ENCODE measurements at places on chromosomes 13 and 19.

DNA sequence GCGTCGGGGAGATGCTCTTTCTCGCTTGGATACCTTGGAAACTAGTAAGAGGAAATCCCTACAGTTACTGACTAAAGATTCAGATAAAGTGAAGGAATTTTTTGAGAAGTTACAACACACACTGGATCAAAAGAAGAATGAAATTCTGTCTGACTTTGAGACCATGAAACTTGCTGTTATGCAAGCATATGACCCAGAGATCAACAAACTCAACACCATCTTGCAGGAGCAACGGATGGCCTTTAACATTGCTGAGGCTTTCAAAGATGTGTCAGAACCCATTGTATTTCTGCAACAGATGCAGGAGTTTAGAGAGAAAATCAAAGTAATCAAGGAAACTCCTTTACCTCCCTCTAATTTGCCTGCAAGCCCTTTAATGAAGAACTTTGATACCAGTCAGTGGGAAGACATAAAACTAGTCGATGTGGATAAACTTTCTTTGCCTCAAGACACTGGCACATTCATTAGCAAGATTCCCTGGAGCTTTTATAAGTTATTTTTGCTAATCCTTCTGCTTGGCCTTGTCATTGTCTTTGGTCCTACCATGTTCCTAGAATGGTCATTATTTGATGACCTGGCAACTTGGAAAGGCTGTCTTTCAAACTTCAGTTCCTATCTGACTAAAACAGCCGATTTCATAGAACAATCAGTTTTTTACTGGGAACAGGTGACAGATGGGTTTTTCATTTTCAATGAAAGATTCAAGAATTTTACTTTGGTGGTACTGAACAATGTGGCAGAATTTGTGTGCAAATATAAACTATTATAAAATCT lies 2.7 kb upstream of the KCNRG start:
- H3K4me3 ChIP-seq = no peak overlapping the region
- H3K27me3 ChIP-seq = no peaks in the 10 kb centered on the region
- H3K4me1 ChIP-seq = peaks cover 39% of the 10 kb centered on the region

DNA sequence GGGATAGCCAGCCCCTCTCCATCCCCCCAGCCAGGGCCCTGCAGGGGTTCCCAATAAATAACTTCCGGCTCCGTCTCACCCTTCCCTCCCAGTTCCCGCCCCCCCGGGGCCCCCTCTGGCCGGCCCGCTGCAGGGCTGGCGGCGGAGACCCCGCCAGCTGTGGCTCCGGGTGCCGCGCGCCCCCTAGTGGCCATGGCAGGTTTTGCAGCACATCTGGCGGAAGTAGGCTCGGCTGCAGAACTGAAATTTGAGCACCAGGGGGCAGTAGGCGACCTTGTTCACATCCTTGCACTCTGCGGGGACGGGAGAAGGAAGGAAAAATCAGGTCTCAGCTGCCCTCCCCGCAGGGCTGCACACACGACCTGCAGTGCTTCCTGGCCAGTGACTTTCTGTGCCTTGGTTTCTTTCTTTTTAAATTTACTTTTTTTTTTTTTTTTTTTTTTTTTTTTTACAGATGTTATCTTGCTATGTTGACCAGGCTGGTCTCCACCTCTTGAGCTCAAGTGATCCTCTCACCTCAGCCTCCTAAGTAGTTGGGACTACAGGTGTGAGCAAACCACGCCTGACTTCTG lies 3.6 kb upstream of the MYO1F start:
- H3K4me1 ChIP-seq = peaks cover 20% of the 10 kb centered on the region
- peak; percentile 88 for DNase-seq
- H3K27me3 ChIP-seq = peaks cover 6% of the 10 kb centered on the region

DNA sequence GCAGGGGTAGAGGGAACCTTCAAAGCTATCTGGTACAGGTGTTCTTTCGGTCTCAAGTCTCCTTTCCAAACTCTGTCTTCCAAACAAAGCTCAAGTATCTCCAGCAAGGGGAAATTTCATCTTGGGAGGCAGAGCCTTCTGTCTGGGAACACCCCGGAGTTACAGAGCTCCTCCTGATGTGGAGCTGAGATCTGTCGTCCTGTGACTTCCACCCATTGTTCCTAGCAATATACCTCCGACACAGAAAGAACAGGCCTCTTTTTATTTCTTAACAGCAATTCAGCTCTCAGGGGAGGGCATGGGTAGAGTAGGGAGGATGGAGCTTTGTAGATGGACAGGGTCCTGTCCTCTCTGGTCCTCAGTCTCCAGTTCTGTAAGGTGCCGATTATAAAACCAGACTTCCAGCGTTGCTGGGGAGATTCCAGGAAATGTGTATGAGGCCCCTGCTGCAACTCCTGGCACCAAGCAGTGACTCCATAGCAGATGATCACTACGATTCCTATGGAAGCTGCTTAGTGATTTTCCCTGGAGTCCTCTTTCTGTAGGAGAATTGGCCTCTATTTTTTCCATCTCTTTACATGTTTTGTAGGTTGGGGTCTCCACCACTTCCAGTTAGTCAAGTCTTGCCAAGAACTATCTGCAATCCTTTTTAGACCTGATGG lies 56.0 kb upstream of the ARGLU1 start:
- DNase-seq = no peak
- H3K4me1 ChIP-seq = peaks cover 12% of the 10 kb centered on the region
- no peak overlapping the region for H3K27ac ChIP-seq
- H3K36me3 ChIP-seq = no peaks in the 10 kb centered on the region
- no peak overlapping the region for H3K4me3 ChIP-seq

GRCh38 chr13:90933097-90933826 lies 414.2 kb upstream of the MIR17HG start:
- H3K4me3 ChIP-seq = no peak overlapping the region
- H3K27me3 ChIP-seq = no peaks in the 10 kb centered on the region
- H3K36me3 ChIP-seq = no peaks in the 10 kb centered on the region
- no peak for DNase-seq

DNA sequence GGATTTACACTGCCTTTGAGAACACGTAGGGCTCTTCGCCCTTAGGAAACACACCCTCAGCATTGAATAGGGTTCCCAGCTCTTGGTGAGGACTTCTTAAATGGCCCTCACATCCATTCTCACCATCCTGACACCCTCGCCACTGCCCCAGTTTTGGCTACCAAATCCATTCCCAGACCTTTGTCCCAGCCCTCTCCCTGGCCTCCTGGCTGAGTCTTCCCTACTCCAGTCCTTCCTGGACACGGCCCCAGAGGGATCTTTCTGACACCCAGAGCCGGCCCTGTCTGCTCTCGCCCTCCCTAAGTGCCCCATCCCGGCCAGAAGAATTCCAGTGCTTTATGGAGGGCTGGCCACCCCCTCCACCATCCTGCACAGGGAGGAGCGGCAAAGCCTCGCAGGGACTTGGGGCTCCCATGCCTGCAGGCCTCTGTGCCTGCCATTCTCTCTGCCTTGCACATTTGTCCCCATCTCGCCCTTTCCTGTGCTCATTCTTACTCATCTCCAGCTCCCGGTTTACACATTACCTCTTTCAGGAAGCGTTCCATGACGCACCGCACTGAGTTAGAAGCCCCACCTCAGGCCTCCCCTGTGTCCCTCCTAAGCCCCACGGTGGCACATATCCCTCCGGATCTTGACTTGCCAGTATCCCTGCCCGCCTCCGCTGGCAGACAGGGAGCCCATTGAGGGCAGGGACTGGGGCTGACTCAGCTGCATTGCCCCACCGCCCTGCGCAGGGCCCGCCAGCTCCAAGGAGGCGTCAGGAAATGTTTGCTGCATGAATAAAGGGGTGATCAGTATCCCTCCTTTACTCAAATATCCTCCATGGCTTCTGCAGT lies 11.0 kb upstream of the KLK14 start:
- no peak for DNase-seq
- H3K27me3 ChIP-seq = no peaks in the 10 kb centered on the region
- H3K4me1 ChIP-seq = peaks cover 17% of the 10 kb centered on the region
- no peak overlapping the region for H3K4me3 ChIP-seq
- no peaks in the 10 kb centered on the region for H3K36me3 ChIP-seq

- H3K27ac ChIP-seq = no peak overlapping the region
- H3K36me3 ChIP-seq = no peaks in the 10 kb centered on the region
- H3K27me3 ChIP-seq = peaks cover 56% of the 10 kb centered on the region
- DNase-seq = peak; percentile 56
- peak overlapping the region; percentile 66 for H3K4me3 ChIP-seq
- peaks cover 19% of the 10 kb centered on the region for H3K4me1 ChIP-seq
Observed at GRCh38 chr19:58562122-58563033, 4.0 kb upstream of the UBE2M start.

- peaks cover 15% of the 10 kb centered on the region for H3K4me1 ChIP-seq
- no peaks in the 10 kb centered on the region for H3K36me3 ChIP-seq
- no peak overlapping the region for H3K4me3 ChIP-seq
Observed at GRCh38 chr13:27267596-27267995, 3.0 kb upstream of the RASL11A start.

DNA sequence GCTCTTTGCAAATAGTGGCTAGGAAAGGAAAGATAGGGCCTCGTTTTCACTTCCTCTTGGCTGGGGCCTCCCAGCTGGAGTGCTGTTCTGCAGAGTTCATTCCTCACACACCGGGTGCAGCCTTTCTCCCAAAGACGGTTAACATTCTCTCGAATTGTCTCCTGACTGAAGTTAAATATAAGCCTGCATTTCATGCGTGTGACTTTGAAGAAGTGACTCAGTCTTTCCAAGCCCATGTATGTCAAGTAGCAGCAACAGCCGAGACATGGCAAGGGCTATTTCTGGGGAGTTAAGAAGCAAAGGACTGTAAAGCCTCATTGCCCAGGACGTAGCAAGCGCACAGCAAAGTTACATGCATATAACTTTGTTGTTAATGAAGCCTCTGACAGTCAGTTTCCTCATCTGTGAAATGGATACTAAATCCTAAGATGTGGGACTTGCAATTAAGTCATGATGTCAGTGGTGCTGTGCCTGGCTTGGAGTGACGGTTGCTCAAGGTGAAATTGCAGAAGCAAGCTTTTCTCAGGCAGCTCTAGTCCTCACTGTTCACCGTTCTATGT lies 502.4 kb downstream of the MYO16 start:
- no peak overlapping the region for H3K4me3 ChIP-seq
- H3K27ac ChIP-seq = no peak overlapping the region
- no peaks in the 10 kb centered on the region for H3K27me3 ChIP-seq

GRCh38 chr13:108742701-108743451 lies 113.5 kb downstream of the MYO16 start:
- peaks cover 24% of the 10 kb centered on the region for H3K36me3 ChIP-seq
- DNase-seq = no peak
- H3K4me1 ChIP-seq = peaks cover 8% of the 10 kb centered on the region
- no peak overlapping the region for H3K4me3 ChIP-seq

DNA sequence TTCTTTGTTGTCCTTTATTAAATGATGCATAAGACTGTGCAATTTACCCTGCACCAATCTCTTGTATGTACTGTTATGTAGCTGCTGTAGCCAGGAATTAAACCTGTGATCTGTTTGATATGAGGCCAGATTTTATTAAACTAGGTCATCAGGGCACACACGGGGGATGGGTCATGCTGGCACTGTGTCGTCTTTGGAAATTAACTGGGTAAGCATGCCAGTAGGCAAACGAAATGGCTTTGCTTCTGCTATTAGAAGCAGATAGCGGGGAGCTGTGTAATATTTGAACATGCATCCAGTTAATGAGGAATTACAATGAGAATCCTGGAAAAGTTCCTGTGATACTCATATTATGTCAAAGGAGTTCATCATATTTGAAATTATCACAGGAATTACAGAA lies 23.5 kb downstream of the MTUS2 start:
- H3K27me3 ChIP-seq = no peaks in the 10 kb centered on the region
- no peak overlapping the region for H3K4me3 ChIP-seq
- no peak for DNase-seq
- no peaks in the 10 kb centered on the region for H3K4me1 ChIP-seq

GRCh38 chr13:97369261-97369893 lies 64.6 kb upstream of the RAP2A start:
- no peaks in the 10 kb centered on the region for H3K36me3 ChIP-seq
- no peak overlapping the region for H3K4me3 ChIP-seq

DNA sequence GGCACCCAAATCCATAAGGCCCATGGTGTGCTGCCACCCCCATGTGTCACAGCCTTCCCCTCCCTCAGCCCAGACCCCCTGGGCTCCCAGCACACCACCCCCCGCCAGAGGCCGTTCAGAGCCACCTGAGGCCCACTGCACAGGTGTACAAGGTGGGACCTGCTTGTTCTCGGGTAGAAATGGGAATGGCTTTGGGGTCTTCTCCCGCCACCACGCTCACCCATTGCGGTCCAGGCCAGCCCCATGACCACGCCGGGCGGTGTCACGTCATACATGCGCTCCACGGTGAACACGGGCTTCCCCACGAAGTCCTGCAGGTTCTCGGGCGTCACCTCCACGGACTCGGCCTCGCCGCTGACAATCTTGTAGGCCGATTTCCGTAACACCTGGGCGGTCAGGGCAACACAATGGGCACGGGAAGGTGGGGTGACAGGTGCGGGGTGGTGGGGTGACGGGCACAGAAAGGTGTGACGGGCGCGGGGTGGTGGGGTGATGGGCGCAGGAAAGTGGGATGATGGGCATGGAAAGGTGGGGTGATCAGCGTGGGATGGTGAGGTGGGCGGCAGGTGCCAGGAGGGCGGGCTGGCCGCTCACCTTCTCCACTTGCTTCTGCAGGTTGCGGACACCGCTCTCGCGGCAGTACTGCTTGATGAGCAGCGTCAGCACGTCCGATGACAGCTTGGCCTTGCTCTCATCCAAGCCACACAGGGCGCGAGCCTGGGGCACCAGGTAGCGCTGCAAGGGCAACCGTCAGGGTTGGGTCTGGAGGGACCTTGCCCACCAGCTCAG lies 4.3 kb downstream of the RPL36 start:
- peak overlapping the region; percentile 32 for H3K27ac ChIP-seq
- H3K4me1 ChIP-seq = peaks cover 6% of the 10 kb centered on the region
- no peak for DNase-seq
- peaks cover 48% of the 10 kb centered on the region for H3K36me3 ChIP-seq
- H3K27me3 ChIP-seq = no peaks in the 10 kb centered on the region

DNA sequence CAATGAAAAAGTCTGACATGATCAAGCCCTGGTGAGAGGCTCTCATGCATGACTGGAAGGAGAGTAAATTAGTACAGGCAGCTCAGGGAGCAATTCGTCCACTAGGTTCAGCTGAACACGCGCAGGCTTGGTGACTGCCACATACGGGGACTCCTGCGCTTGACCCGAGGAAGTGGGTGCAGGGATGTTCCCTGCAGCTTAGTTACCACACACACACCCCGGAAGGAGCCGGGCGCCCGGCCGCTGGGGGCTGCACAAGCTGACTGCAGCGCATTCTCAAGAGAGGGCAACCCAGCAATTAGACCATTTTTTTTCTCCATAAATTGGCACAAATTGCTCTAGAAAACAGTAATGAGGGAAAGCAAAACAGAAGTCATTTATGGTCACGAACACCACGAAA lies 23.0 kb upstream of the MIER2 start:
- no peaks in the 10 kb centered on the region for H3K36me3 ChIP-seq
- no peak overlapping the region for H3K4me3 ChIP-seq
- no peaks in the 10 kb centered on the region for H3K4me1 ChIP-seq

- H3K4me1 ChIP-seq = no peaks in the 10 kb centered on the region
- peak overlapping the region; percentile 45 for H3K27ac ChIP-seq
- DNase-seq = no peak
- H3K36me3 ChIP-seq = peaks cover 44% of the 10 kb centered on the region
- no peak overlapping the region for H3K4me3 ChIP-seq
Observed at GRCh38 chr13:113506025-113506685, 15.6 kb upstream of the DCUN1D2 start.
